ENCODE measurements at places on chromosomes 7 and 10.

- H3K4me3 ChIP-seq, result peak overlapping the region; percentile 57
- DNase-seq, result no peak
- H3K36me3 ChIP-seq, result peaks cover 2% of the 10 kb centered on the region
- peak overlapping the region; percentile 77 for H3K27ac ChIP-seq
- no peaks in the 10 kb centered on the region for H3K27me3 ChIP-seq
Measured at GRCh38 chr10:74058071-74058470, 60.2 kb downstream of the VCL start.

DNA sequence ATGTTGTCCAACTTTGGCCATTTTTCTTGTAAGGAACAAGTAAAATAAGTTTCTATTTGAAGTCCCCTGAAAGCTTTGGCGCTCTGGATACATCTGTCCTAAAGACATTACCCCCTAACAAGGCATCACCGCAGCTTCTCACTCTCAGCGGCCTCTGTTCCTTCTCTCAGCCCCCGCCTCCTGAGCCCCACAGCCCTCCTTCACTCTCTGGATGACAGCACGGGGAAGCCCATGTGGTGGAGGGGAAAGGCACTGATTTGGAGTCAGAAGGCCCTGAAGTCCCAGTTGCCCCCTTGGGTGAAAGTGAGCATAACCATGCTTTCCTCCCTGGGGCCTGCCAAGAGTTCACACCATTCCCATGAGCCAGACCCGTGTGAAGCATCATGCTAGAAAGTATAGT is 4.6 kb downstream of the H2BK1 start:
- no peaks in the 10 kb centered on the region for H3K27me3 ChIP-seq
- peak overlapping the region; percentile 96 for H3K27ac ChIP-seq
- DNase-seq, result no peak

GRCh38 chr10:5506246-5506645 is 6.9 kb upstream of the CALML5 start:
- no peak for DNase-seq
- no peak overlapping the region for H3K4me3 ChIP-seq
- peak overlapping the region; percentile 32 for H3K27ac ChIP-seq
- peaks cover 6% of the 10 kb centered on the region for H3K4me1 ChIP-seq
- H3K36me3 ChIP-seq, result peaks cover 6% of the 10 kb centered on the region

GRCh38 chr7:15305002-15305600 is 256.7 kb downstream of the AGMO start:
- H3K27me3 ChIP-seq, result no peaks in the 10 kb centered on the region
- H3K27ac ChIP-seq, result no peak overlapping the region
- no peaks in the 10 kb centered on the region for H3K4me1 ChIP-seq
- no peaks in the 10 kb centered on the region for H3K36me3 ChIP-seq

DNA sequence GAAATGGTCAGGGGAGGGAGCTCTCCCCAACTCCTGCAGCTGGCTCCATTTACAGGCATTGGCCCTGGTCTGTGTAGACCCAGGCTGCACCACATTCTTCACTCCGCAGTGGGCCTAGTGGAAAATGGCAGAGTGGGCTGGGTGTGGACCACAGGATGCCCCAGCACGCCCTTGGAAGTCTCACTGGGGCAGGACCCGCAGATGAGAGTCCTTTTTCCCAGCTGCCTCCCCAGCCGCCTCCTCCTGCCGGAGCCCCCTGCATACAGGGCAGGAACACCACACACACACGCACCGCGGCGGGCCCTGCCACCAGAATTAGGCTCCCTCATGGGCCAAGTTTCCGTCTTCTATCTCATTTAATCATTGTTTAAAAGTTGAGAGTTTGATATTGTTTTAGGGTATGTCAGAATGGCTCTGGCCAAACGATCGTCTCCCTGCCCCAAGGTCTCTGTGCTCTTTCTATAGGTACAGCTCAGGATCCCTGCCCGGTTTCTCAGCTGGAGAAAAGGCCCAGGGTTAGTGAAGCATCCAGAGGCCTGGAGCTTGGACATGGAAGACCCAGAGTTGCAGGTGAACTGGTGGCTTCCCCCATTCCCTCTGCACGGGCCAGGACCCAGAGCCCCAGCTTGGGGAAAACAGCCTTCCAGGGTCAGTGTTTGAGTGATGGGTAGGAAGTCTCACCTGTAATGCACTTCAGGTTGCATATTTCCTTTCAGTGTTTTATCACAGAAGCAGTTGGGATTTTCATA is 42.0 kb downstream of the ZNF467 start:
- H3K4me1 ChIP-seq, result peaks cover 5% of the 10 kb centered on the region
- no peak for DNase-seq
- peak overlapping the region; percentile 73 for H3K27ac ChIP-seq
- no peak overlapping the region for H3K4me3 ChIP-seq
- H3K27me3 ChIP-seq, result peaks cover 2% of the 10 kb centered on the region

DNA sequence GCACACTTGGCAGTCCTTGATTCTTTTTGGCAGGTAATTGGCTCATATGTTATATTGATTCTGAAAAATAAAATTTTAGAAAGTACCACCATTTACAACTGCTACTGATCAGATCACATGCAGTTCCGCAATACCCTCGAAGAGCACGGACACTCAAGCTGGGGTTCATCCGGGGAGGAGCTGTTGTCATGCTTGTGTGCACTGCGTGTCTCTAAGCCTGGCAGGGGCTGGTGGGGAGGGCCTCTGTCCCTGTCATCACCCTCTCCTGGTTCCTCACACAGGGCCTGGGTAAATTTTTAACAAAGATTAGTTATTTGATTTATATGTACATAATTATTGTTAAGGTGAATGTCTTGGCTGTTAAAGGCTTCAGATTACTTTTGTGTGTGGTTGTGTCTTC is 45.2 kb downstream of the TRRAP start:
- H3K27me3 ChIP-seq, result no peaks in the 10 kb centered on the region
- H3K36me3 ChIP-seq, result peaks cover 29% of the 10 kb centered on the region
- no peaks in the 10 kb centered on the region for H3K4me1 ChIP-seq
- no peak for DNase-seq
- no peak overlapping the region for H3K4me3 ChIP-seq

DNA sequence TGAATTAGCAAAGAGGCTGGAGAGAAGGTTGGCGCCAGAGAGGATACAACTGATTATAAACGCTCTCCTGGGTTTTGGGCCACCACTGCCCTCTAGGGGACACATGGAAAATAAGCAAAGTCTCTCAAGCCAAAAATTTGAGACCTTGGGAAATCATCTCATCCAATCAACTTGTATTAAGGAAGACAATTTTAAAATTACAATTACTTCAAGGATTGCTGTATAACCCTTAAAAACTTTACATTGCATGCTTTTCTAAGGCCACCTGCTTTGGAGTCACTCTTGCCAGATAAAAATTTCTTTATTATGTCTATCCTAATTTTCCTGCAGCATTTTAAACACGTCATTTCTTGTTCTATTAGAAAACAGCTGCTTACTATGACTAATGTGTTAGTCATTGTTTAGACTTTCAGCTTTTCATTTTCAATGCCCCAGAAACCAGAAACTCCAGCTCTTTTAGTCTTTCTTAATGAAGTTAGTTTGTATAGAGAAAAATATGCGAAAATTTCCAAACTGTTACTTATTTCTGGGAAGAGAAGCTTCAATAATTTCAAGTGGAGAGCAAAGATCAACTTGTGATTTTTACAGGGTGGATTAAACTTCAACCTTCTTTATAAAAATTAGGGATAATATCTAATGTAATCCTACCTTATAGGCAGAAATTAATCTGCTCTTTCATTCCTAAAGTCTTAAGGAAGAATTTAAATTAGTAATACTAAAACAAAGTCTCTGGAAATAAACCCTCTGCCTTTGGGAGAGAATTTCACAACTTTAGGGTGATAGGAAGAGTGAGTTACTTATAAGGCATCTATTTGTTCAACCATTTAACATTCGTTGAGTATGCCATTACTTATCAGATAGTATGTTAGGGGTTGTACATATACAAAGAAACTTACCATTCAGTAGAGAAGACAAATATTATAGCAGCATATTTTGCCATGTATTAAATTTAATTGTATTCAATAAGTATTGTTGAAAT is 20.6 kb upstream of the RHOBTB1 start:
- H3K27me3 ChIP-seq, result peaks cover 62% of the 10 kb centered on the region
- no peak overlapping the region for H3K4me3 ChIP-seq
- H3K4me1 ChIP-seq, result peaks cover 4% of the 10 kb centered on the region

DNA sequence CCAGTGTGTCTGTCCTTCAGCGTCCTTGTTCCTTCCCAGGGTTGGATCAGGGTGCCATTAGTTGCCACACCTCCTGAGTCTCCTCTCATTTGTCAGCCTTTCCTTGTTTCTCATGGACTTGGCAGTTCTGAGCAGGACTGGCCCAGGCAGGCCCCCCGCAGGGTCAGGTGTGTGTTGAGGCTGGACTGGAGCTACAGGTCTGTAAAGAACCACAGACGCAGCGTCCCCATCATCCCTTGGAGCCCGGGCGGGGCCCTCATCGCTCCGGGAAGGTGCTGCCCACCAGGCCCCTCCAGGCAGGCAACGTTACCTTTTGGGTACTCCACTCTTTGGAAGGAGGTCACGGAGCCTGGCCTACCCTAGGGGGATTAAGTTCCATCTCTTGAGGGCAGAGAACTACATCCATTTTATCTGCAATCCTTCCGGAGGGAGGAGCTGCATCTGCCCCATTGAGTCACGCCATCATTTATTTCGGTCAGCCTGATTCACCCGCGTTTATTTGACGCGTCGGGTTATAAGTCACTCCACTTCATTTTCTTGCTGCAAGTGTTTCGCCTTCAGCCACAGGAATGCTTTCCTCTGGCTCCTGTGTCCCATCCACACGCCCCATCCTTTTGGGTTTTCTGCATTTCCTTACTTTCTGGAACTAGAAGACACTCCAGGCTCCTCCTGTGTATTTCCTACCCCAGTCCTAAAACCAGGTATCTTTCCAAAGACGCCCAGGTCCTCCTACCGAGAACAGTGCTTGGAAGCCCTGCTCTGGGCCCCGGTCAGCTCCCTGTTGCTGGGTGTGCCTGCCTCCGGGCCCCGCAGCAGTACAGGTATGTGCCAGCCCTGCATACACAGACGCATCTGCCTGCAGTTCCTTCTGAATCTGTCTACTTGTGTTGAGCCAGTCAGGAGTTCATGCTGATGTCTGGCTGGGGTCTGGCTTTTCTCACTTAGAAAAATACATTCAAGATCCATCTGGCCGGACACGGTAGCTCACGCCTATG is 141.9 kb downstream of the MAD1L1 start:
- no peaks in the 10 kb centered on the region for H3K27me3 ChIP-seq
- peaks cover 6% of the 10 kb centered on the region for H3K4me1 ChIP-seq
- H3K4me3 ChIP-seq, result no peak overlapping the region
- H3K27ac ChIP-seq, result no peak overlapping the region
- peaks cover 9% of the 10 kb centered on the region for H3K36me3 ChIP-seq
